Activated B cell treated with CpG ODN at 0.5 μM for 24 hours (primary cell): ENCODE measurements at places on chromosomes 7 and 10. TPM values are rescaled to one million over a fixed set of nuclear protein-coding genes. Genes with fewer than 3 reads are reported as not detected.

GRCh38 chr7:39453743-39454355 lies 112.4 kb upstream of the YAE1 start:
- peaks cover 3% of the 10 kb centered on the region for H3K27me3 ChIP-seq
- H3K36me3 ChIP-seq: no peaks in the 10 kb centered on the region
- no peaks in the 10 kb centered on the region for H3K4me1 ChIP-seq
- DNase-seq: no peak
- no peak overlapping the region for H3K4me3 ChIP-seq
- no peak overlapping the region for H3K27ac ChIP-seq

DNA sequence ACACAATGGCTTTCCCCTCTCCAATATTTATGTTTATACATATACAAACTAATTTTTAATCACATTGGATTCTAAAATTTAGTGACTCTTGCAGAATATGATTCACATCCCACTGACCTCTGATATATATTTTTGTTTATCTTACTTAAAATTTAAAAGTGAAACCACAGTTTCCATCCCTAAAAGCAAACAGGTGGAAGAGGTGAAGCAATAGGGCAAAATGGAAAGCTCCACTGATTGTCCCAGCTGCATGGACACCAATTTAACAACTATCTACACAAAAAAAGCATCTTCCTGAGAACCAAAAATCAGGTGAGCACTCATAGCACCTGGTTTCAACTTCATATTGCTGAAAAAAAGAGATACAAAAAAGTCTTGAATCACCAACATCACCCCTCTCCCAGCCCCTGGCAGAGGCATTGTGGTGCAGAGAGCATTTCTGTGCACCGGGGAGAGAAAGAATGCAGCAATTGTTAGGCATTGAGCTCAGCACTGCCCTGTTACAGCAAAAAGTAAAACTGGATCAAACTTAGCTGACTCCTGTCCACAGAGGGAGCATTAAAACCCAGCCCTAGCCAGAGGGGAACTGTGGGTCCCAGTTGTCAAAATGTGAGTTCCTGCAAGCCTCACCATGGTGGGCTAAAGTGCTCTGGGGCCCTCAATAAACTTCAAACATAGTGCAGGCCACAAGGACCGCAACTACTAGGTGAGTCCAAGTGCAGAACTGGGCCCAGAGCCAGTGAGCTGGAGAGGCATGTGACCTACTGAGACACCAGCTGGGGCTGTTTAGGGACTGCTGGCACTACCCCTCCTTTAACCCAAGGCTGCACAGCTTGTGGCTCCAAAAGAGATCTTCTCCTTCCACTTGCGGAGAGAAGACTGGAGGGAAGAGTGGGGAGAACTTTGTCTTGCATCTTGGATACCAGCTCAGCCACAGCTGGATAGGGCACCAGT lies 92.1 kb downstream of the SIRT1 start:
- H3K27me3 ChIP-seq: no peaks in the 10 kb centered on the region
- DNase-seq: no peak
- H3K36me3 ChIP-seq: peaks cover 83% of the 10 kb centered on the region
- no peaks in the 10 kb centered on the region for H3K4me1 ChIP-seq
- H3K4me3 ChIP-seq: no peak overlapping the region

Gene CDK14
- total RNA-seq: 130 and 140 TPM in 2 replicates

Gene CAV2
- total RNA-seq: not detected in 2 replicates

GRCh38 chr10:90504172-90504571 lies 353.7 kb downstream of the HTR7 start:
- H3K4me3 ChIP-seq: no peak overlapping the region
- peaks cover 8% of the 10 kb centered on the region for H3K27me3 ChIP-seq
- no peak for DNase-seq
- H3K27ac ChIP-seq: no peak overlapping the region

- H3K4me3 ChIP-seq: no peak overlapping the region
- DNase-seq: no peak
- H3K27me3 ChIP-seq: no peaks in the 10 kb centered on the region
- peaks cover 91% of the 10 kb centered on the region for H3K36me3 ChIP-seq
Measured at GRCh38 chr10:48913674-48914073, 26.0 kb downstream of the LRRC18 start.
